ENCODE measurements at places on chromosomes 4 and X. TPM values are rescaled to one million over a fixed set of nuclear protein-coding genes. Genes with fewer than 3 reads are reported as not detected.

MAGEA4 gene
- not detected for total RNA-seq

HTN3 gene
- total RNA-seq, result not detected

MAPK10 gene
- total RNA-seq, result 34.5 TPM

FGA gene
- not detected for total RNA-seq

GRCh38 chr4:113637363-113637762 is 124.2 kb downstream of the CAMK2D start:
- no peak for DNase-seq

DNA sequence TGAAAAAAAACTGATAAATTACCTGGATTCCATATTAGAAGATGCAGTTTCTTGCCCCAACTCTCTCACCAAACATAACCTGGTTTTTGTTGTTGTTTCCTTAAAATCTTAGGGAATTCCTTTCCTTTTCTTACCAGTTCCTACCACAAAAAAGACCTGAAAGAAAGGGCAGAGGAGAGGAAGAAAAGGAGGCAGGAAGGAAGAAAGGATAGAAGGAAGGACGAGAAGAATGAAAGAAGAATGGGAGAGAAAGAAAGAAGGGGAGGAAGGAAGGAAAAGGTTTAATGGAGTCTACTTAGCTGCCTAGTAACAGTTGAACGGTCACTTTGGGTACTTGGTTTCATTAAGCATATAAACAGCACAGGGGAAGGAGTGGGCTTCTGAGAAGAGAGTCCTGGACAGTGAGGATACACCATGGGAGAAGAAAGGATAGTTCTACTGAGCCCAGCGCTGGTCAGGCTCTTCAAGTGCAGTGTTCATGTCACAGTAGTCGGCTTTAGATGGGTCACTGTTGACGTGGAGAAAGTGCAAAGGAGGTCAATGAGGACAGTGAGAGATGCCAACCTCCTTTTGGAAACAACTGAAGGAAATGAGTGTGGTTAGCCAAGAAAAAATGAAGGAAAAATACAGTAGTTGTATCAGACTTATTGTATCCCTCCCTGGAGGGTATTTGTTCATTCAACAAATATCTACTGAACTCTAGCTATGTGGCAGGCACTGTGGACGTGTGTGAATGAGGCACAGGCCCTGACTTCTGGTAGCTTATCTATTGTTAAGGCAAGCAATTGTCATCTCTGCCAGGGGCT is 1.1 kb upstream of the CHIC2 start:
- no peak for DNase-seq

GRCh38 chr4:26992657-26993361 is 132.2 kb downstream of the STIM2 start:
- DNase-seq, result peak; percentile 17

- DNase-seq, result no peak
Observed at GRCh38 chr4:73213916-73214653, 44.5 kb downstream of the ANKRD17 start.

DNA sequence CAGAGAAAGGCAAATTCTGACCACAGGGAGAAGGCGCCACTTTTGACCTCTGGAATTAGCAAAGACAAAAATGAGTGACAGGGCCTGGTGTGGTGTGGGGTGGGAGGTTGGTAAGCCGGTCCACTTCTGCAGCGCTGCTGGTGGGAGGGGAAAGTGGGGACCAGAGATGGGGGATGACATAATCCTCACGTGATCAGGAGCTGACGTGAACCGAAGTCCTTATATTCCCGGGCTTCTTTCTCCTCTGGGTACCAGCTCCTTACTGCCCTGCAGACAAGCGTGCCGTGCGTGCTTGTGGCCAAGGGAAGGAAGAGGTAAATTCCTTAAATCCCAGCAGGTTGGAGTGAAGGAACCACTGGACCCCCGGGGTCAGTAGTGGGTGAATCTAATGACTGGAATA is at the start of gene TCEAL7:
TCEAL7 (plus strand) TSS at position 249 of the 400 bp plus-strand sequence. CDS start 1,165 bp downstream, outside the sequence.
- DNase-seq, result no peak

GRCh38 chrX:47145395-47146120 is 537 bp downstream of the RBM10 start:
- DNase-seq, result no peak

DNA sequence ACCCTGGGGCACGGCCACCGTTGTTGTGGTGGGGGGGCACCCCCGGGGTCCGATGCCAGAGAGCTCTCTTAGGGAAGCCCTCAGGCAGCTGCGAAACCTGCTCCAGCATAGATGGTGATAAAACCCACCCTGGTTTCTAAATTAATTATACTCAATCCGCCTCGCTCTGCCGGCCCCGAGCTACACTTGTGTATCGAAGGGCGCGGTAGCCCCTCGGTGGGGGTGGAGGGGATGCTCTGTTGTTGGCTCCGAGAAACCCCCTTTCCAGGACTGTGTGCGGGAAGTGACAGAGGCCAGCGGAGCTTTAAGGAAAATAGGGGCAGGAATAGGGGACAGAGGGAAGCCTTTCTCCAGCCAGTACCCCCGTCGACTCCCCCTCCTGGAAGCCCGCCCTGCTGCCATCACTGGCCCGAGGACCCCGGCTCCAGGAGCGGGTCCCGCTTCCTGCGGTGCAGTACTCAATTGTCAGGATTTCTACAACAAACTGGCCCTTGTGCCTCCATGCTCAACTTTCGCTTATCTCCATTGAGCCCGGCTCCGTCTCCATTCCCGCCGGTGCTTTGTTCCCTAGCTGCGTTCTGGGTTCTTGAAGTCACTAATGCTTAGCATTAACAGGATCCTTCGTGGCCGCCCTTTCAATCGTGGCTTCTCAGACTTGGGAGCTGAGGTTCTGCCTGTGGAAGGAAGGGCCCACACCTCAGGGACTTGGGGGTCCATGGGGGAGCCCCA is 408.2 kb downstream of the BCOR start:
- no peak for DNase-seq
